ENCODE measurements at places on chromosomes 16 and 17.
A peak's percentile ranks its signal among the peaks of the same experiment; 100 is the strongest.

DNA sequence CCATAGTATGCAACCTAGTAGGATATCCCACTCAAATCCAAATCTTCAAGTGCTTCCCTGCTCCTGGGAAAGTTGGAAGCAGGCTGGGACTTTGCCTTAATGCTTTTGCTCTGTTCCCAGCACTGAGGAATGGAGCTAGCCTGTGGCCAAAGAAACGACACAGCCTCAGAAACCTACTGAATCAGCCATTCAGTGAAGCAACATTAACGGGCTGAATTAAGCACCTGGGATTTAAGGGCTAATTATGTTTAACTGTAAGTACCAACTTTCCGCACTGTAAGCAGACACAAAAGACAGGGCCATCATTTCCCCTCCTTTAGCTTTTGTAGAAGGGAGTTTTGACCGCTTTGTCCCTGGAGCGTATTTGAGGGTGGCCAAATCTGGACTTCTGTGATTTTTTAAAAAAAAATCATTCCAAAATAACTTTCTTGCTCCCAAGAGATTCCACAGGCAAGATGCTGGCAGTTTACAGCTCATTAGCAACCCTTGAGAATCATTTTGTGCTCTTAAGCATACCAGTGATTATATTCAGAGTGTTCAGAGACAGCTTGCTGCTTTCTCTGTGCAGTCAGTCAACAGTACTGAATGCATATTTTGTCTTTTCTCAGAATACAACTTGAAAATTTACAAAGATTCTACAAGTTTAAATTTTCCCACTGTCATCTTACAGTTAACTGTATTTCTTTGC lies 17.6 kb upstream of the NOL11 start:
- DNase-seq: no peak

- DNase-seq: no peak
Measured at GRCh38 chr17:56085576-56086267, 67.6 kb upstream of the ANKFN1 start.

GRCh38 chr17:74870512-74870911 lies 2.3 kb downstream of the FDXR start:
- no peak for DNase-seq

GRCh38 chr16:57651344-57652333 lies 16.5 kb upstream of the ADGRG3 start:
- no peak for DNase-seq

DNA sequence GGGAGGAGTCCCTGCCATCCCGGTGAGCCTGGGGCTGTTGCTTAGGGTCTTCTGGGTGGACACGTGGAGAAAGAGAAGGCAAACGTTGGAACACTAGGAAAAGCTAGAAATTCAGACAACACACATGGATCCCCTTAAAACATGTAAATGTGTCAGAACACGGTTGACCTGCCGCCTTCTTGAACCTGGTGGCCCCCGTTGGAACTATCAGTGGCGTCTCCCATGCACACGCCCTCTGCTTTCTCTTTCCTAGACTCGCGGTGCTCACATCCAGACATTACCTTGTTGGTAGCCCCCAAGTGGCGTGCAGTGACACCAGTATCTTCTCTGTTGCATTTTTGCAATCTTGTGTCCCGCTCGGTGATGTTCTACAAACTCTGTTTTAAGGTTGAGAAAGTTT lies 18.6 kb downstream of the CIBAR2 start:
- no peak for DNase-seq

- no peak for DNase-seq
Measured at GRCh38 chr16:88382491-88383400, at the start of gene ZNF469. TSS of gene ZNF469 (plus strand) at chr16:88382959. CDS start at chr16:88427471, 44,512 bp downstream.

- no peak for DNase-seq
Measured at GRCh38 chr16:79573884-79574283, 26.7 kb downstream of the MAF start.

DNA sequence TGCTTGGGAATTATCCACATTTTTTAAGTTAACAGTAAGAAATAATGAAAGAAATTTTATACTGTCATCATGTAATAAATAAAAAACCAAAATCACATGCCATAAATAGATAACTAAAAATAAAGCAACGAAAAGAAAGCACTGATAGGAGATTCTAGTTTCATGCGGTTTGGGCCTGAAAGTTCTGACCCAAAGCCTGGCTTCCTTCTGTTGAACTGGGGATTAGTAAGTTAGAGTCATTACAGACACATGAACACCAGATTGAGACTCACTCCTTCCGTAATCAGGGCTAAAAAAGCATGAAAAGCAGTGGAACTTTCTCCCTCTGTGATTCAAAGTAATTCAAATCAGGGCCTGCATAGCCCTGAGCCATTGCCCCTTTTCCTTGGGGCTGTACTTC lies 13.2 kb upstream of the SLC6A2 start:
- no peak for DNase-seq

- no peak for DNase-seq
Measured at GRCh38 chr17:11412654-11413053, 171.6 kb downstream of the SHISA6 start.

GRCh38 chr17:49925921-49926320 lies 43.1 kb upstream of the DLX4 start:
- no peak for DNase-seq

GRCh38 chr17:2241823-2242222 lies 61.8 kb downstream of the SMG6 start:
- no peak for DNase-seq

- DNase-seq: no peak
Measured at GRCh38 chr16:6483469-6484033, 849.1 kb upstream of the RBFOX1 start.

DNA sequence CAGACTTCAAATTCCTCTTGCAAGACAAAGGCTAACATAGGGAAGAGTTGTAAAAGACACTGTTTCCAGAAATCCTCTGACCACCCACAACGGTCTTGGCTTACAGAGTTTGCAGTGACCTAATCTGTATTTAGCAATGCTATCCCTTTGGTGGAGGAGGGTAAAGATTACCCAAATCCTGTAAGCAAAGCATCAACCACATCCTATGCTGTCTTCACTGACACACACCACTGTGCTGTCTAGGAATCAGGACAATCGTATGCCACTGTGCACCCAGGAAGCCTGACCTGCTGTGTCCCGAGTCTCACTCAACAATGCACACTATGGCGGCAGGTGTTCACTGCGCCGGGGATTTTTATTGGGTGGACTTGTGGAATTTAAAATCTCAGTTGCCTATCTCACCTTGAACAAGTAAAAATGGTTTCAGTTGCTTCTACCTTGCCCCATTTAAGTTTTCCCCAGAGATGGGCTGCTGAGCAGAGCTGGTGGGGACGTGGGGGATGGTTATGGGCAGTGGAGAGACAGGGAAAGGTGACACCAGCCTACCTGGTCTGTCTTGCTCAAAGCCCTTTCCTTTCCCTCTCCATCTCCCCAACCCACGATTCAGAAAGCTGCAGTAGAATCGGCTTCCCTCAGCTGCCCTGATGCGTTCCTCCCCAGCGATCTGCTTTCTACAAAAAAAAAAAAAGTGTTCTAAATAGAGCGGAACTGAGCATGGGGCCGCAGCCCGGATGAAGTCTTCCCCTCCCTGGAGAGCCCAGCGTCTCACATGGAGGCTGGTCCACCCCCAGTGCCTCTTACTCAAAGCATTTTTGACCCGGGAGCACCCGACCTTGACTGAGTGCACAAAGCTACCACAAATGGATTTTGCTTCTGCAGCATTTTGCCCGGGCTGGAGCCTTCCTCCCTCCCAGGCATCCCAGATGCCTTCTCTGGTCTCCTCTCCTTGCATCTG lies 271.5 kb downstream of the SOX9 start:
- DNase-seq: no peak

GRCh38 chr17:17987187-17987896 lies 14.7 kb downstream of the DRC3 start:
- DNase-seq: no peak

- no peak for DNase-seq
Measured at GRCh38 chr17:35241520-35241919, 1.4 kb upstream of the SLFN5 start.

DNA sequence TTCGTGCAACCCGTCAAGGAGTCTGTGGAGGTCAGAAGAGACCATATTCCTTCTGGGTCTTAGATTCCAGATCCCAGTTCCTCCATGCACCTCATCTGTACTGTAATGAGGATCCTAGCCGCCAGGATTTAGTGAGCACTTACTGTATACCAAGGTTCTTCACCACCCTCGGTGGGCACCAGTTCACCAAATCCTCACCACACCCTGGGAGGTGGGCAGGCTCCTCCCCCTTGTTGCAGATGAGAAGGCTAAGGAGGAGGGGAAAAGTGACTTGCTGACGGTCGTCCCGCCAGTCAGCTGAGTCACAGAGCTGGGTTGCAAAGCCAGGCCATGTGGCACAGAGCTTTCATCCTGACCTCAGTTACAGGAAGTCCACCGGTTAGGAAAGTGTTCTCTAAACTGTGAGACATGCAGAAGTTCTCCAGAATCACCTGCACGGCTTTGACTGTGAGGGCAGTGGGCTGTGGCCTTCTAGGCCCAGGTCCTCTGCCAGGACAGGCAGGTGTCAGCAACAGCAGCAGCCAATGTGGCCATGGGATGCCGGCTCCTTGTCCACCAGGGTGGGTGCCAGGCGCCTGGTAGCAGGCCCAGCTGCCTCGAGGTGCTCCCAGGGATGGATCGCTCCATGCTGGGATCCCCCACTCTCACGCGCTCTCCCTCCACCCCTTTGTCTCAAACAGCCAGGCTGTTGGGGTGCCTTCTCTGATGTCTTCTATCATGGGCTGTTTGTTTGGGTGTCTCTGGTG lies 240.3 kb upstream of the GSE1 start:
- no peak for DNase-seq

DNA sequence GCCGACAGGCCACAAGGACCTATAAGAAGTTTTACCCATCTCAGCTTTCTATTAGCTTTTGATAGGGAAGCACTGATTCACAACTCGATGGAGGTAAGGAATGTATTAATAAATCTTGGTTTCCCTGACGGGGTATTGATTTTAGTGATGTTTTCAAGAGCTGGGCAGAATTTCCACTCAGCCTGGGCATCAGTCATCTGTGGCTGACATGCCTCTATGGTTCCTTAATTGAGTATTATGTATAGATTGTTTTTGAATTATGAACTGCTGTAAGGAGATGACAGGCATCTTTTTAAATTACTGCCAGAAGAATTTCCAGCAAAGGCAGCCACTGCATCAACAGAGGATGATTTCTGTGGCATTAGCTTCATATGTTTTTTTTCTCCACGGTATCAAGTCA lies 128.6 kb downstream of the CPPED1 start:
- DNase-seq: no peak

- no peak for DNase-seq
Measured at GRCh38 chr17:60388742-60389141, 3.2 kb downstream of the USP32 start.

- no peak for DNase-seq
Measured at GRCh38 chr16:11742093-11742535, 543 bp downstream of the TXNDC11 start.

GRCh38 chr17:63345611-63346010 lies 100.5 kb downstream of the CYB561 start:
- DNase-seq: no peak

DNA sequence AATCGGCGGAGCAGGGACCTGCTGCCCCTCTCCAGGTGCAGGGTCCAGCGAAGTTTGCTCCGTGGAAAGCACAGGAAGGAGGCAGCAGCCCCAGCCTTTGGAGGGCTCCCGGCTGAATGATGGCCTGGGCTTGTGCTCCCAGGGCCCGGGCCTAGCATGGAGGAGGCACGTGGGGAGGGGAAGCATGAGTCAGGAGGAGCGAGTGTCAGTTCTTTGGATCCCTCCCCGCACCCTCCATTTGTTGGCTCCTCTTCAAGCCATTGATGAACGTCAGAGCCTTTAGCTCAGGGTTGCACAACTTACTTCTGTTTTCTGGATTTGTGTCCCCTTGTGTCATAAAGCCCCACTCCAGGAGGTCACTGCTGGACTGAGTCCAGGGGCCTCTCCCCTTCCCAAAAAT lies 25.8 kb downstream of the TTYH2 start:
- DNase-seq: no peak

GRCh38 chr17:28174352-28175046 lies 132.0 kb downstream of the NLK start:
- DNase-seq: no peak

GRCh38 chr16:53821487-53821886 lies 117.5 kb downstream of the FTO start:
- DNase-seq: no peak

DNA sequence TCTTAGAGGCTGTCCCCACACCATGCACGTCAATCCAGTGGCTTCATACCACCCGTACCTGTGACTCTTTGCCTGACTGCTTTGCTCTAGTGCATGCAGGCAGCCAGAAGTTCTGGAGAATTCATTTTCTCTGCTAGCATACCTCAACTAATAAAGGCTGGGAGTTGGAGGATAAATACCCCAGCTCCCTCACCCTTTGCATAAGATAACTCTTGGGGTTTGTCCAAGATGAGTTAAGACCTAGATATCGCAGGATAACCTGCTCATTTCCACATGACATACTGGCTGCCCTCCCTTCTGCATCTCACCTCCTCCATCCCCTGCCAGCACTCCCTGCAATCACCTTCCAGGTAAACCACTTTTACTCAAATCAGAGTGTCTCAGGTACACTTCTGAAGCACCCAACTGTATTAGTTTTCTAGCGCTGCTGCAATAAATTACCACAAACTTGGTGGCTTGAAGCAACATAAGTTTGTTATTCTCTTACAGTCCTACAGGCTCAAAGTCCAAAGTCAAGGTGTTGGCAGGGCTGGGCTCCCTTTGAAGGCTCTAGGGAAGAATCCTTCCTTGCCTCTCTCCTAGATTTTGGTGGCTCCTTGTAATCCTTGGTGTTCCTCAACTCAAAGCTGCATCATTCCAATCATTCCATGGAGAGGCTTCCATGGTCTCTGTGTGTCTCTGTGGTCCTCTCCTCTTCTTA lies 146.8 kb downstream of the CRLF3 start:
- DNase-seq: no peak

GRCh38 chr16:67279296-67280089 lies at the start of gene PLEKHG4:
TSS of gene PLEKHG4 (plus strand) at chr16:67279532. CDS start at chr16:67280045, 513 bp downstream.
- peak; percentile 0 for DNase-seq

- no peak for DNase-seq
Measured at GRCh38 chr17:40561871-40562611, 3.2 kb downstream of the CCR7 start.

GRCh38 chr17:73957564-73957963 lies 245.9 kb upstream of the RPL38 start:
- no peak for DNase-seq

GRCh38 chr17:35973333-35974260 lies 7.7 kb downstream of the CCL16 start:
- DNase-seq: no peak

GRCh38 chr16:8675183-8676159 lies 1.1 kb downstream of the ABAT start:
- no peak for DNase-seq

DNA sequence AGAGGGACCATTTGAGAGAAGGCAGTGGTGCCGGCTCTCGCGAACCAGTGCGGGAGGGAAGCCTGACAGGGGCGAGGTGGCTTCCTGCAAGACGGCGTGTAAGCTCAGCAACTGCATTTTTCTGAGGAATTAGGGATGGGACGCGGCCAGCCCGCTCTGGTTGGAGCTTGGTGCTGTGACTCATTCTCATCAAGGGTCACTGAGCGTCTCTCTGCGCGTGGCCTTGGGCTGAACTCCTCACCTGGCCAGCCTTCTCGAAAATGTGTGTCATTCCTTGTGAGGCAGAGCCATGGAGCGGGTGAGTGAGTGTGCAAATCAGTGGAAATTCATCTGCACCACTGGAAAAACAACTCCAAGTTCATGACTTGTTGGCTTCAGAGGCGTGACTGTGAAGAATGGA lies 52.8 kb downstream of the NTN1 start:
- DNase-seq: no peak
